ENCODE measurements at places on chromosomes 3 and 15.

GRCh38 chr3:124699686-124700396, 30.4 kb upstream of the UMPS start:
- no peak for DNase-seq

GRCh38 chr3:27607370-27607769, 114.8 kb downstream of the EOMES start:
- no peak for DNase-seq

GRCh38 chr15:63752075-63752684, 81.6 kb downstream of the HERC1 start:
- DNase-seq, result peak; percentile 68

DNA sequence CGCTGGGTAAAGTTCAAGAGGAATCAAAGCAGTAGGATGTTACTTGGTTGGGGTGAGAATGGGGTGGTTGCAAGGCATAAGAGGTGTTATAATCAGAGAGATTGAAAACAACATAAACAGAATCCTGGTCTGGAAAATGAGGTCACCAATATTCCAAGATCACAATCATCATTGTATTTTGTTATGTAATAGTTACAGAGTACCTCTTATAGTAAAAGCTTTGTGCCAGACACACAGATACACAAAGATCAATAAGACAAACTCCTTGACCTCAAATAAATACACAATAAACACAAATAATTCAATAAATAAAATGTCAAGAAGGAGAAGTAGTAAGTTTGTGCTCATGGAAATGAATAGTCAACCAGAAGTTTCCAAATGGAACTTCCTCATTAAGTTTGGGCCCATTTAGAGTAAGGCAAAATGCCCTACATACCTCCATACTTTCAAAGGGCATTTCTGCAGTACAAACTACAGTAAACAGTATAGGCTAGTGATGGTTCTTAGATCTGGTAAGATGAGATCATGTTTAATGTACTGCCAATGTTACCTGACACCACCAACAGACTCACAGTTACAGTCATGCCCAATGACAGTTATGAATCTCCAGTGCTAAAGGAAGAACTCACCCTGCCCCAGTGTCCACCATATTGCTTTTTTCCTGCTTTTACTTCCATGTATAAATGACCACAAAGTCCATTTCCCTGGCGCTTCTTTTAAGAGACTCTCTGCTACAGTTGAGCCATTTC, 93.4 kb downstream of the KCNMB2 start:
- no peak for DNase-seq

DNA sequence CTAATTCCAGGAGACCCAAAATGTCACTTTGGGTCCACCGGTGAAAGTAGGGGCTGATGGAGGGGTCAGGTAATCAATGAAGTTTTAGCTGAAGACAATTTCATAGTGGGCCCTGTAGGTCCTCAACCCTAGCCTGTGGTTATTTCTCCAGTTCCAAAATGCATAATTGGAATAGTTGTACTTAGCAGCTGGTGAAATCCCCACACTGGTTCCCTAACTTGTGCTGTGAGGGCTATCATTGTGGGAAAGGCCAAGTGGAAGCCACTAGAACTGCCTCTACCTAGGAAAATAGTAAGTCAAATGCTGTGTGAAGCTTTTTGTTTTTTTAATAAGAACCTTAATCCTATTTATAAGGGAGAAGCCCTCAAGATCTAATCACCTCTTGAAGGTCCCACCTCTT, 193.7 kb upstream of the AZI2 start:
- no peak for DNase-seq

GRCh38 chr3:17974206-17974841, 231.9 kb upstream of the TBC1D5 start:
- DNase-seq, result peak; percentile 3

- peak; percentile 8 for DNase-seq
Measured at GRCh38 chr3:115148142-115148790, 1.2 kb upstream of the ZBTB20 start.

GRCh38 chr3:65177960-65178376, 490.2 kb upstream of the ADAMTS9 start:
- DNase-seq, result no peak

DNA sequence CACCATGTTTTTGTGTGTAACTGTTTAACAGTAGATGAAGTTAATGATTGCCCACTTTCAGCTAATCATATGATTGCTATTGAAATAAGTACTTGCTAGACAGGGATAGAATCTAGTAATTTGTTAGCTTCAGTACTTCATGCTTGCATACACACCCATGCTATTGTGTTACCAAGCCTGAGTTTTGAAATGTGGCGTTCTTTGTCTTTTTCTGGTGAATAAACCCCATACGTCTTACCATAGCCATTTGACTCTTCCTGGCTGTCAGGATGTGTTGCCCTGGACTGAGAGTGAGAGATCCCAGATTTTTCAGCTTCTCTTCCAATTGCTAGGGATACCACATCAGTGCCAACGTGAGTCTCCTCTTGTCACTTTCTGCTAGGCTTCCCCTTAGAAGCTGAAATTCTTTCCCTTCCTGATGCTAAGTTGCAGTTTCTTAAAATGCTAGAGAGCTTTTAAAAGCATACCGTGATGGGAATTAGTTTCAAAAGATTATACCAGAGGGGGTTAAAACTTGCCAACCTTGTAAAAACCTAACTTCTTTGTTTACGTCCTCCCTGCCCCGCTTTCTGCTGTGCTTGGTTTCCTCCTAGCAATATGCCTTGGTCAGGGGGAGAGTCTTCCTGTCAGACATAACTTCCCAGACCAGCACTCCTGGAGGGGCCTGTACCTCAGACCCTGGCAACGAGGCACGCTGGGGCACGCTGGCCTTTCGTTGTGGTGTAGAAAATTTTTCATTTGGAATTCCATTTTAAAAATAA, 62.9 kb upstream of the ULK4 start:
- no peak for DNase-seq

DNA sequence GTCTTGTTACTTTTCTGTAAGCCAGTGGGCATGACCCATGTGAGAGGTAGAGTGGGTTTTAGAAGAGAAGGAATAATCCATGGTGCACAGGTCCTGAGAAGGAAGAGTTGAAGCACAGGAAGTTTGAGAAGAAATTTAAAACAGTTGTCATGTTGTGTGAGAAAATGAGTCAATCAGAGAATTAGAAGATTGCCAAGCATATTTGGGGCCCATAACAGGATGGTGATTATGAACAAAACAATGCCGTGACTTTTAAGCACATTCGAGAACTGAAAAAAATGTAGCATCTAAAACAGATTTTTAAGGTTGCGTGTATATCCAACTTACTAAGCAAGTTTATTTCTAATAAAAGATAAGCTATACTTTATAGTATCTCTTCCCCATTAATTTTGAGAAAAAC, 198.7 kb downstream of the RORA start:
- no peak for DNase-seq

DNA sequence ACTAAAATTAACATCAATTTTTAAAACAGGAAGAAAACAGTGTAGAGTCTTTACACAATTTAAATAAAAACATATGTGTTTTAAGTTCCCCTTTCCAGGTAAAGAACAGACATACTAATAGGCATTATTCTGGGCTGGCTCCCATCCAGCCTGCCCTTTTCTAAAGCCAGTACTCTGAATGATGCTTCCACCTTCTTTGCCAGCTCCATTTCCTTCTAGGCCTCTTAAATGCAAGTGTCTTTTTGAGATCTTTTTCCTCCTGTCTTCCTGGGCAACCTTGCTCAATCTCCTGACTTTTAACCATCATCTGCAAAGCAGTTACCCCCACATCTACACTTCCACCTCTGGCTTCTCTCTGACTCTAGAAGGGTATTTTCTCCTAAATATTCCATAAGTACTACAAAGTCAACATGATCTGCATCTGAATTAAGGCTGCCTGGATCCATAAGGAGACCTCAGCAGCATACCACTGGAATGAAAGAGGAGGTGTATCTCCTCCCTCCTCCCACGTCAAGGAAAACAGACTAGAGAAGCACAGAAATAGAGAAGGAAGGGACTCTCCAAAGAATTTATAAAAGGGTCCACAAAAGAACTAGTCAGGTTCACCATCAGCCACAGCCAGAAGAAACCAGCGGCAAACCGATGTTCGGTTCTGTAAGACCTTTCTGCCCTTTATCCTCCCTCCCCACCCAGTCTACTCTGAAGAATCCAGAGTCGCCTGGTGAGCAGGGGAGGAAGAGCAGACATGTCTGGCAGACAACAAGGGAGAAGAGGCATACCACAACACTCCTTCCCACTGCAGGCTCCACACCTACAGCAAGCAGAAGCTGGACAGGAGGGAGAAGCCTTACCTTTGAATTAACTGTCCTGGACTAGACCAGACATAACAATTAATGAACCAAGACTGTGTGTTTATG, 47.1 kb downstream of the GOLIM4 start:
- DNase-seq, result no peak

DNA sequence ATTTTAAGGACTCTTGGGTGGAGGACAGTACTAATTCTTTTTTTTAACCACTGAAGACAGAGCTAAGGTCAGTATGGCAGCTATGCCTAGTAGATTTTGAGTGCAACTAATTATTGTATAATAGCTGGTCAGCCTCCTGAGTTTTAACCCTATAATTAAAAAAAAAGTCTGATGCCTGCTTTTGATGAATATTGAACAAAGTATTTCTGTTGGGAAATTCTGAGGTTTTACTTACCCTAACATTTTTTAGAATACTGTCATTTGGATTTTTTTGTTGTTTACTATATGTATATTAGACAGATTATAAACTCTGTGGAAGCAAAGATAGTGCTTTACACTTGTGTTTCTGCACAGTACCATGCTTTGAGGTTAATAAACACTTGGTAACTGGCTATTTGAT, 20.8 kb downstream of the TCF12 start:
- DNase-seq, result no peak

- DNase-seq, result no peak
Measured at GRCh38 chr15:97189162-97189780, 771.2 kb upstream of the ARRDC4 start.

GRCh38 chr3:32226875-32227500, 11.5 kb upstream of the CMTM8 start:
- no peak for DNase-seq

DNA sequence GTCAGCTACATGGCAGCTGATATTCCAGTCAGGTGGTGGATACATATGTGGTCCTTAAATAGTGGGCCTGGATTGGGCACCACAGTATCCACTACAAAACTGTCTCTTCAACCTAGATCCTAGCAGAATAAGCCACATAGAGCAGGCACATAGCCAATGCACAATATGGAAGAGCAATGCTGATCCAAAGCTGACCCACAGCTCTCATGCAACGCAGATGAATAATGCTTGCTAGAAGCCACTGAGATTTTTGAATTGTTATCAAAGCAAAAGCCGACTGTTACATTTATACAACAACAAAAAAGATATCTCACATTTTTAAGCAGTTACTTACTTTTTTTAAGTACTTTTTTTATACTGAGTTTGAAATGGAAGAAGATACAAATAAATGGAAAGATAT, 11.2 kb downstream of the CNTN3 start:
- no peak for DNase-seq

DNA sequence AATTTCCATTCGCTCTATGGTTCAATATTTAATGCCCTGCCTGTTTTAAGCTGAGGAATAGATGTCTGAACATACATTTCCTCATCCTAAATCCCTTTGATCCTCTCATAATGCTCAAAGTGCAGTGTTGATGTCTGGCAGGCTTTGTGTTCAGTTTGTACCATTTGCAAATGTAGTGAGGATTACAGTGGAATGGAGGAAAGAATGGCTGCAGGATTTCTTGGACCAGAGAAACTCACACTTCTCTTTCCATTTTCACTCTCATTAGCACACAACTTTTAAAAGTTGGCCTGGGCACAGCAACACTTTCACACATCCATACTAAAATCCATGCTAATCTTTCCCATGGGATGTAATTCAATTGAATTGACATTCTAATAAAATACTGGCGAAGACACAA, 28.6 kb upstream of the THRB start:
- DNase-seq, result no peak

DNA sequence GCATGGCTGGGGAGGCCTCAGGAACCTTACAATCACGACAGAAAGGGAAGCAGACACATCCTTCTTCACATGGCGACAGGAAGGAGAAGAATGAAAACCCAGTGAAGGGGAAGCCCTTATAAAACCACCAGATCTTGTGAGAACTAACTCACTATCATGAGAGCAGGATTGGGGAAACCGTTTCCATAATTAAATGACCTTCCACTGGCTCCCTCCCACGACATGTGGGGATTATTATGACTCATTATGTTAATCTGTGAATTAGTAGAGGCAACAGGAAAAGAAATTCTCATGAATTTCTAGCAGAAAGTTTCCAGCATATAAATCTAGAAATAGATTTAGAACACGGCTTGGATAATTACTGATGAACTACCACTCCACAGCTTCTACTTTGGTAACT, 937.3 kb downstream of the ROBO1 start:
- no peak for DNase-seq

- no peak for DNase-seq
Measured at GRCh38 chr15:38424101-38424552, 29.8 kb upstream of the FAM98B start.

DNA sequence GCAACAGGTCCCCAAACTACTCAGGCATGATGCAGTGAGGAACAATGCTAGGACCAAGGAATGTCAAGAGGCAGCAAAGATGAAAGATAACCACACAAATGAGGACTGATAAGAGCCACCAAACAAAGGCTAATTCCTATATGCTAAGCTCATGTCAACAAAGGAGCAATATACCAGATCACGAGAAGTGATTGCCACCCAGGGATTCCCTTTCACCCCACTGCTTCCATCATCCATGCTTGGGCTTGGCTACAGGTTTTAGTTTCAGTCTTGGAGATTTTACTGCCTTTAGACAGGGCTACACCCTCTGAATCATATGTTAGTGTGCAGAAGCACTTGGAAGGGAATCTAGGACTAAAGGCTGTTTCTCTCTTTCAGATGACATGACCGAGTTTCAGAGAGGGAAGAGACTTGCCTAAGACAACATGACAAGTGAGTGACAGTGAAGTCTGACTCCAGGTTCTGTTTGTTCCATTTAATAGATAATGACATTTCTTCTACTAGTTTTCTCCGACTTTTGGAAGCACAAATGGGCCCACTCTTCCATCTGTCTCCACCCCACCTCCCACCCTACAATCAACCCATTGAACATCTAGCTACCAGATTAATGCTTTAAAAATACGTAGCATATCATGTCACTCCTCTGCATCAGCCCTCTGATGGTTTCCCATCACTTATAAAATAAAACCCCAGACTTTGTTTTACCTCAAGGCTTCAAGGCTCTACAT, 173.5 kb upstream of the LRRN1 start:
- no peak for DNase-seq

DNA sequence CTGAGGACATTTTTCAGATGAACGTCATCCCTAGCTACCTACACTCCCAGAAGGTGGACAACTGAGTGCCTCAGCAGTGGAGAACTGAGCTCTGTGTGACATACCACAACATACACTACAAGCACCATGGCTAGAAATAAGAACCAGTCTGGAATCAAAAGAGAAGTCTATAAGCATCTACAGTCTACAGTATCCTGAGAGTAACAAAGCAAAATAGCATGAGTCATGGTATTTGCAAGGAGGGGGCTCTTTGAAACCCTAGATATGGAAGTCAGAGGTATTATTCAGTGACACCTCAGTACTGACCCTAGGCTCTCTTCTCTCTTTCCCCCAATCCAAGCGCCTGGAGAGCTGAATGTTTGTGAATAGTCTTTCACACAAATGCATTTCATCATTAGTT, 87.5 kb downstream of the TNIK start:
- no peak for DNase-seq

- peak; percentile 70 for DNase-seq
Measured at GRCh38 chr15:36951731-36952247, 148.6 kb downstream of the MEIS2 start.

Data from SHP77 (cell line).